ENCODE measurements at places on chromosomes 2 and 18. TPM values are rescaled to one million over a fixed set of nuclear protein-coding genes. Genes with fewer than 3 reads are reported as not detected.

LAMA1 gene
- 0.22 TPM for total RNA-seq

ALLC gene
- total RNA-seq = not detected

TMEM198 gene
- total RNA-seq = under 0.01 TPM

PKDCC gene
- total RNA-seq = 6.3 TPM

BUB1 gene
- total RNA-seq = 7.4 TPM

CFAP65 gene
- total RNA-seq = not detected

COBLL1 gene
- total RNA-seq = 2.2 TPM

ASB18 gene
- not detected for total RNA-seq

ITGB6 gene
- total RNA-seq = not detected

SIX3 gene
- not detected for total RNA-seq

RAB6C gene
- total RNA-seq = not detected

ALPP gene
- not detected for total RNA-seq

LYPD1 gene
- not detected for total RNA-seq

SPC25 gene
- total RNA-seq = 1.4 TPM

DSG4 gene
- not detected for total RNA-seq

DYNAP gene
- total RNA-seq = not detected

RAX gene
- not detected for total RNA-seq

GALNT13 gene
- under 0.01 TPM for total RNA-seq

FAM228A gene
- 0.43 TPM for total RNA-seq

HMSD gene
- total RNA-seq = not detected

SERPINB2 gene
- total RNA-seq = not detected

HOXD4 gene
- total RNA-seq = 3.5 TPM

SOWAHC gene
- total RNA-seq = 9.9 TPM

MERTK gene
- 20.5 TPM for total RNA-seq

ARID5A gene
- total RNA-seq = 16.2 TPM

CYBRD1 gene
- 24.5 TPM for total RNA-seq

GCKR gene
- total RNA-seq = not detected

EDAR gene
- total RNA-seq = not detected

Measured in dermis lymphatic vessel endothelial cell (primary cell).